ENCODE measurements at places on chromosomes 6 and 20.

- DNase-seq, result no peak
These were observed 63.8 kb upstream of the FABP7 start for GRCh38 chr6:122715725-122716124.

DNA sequence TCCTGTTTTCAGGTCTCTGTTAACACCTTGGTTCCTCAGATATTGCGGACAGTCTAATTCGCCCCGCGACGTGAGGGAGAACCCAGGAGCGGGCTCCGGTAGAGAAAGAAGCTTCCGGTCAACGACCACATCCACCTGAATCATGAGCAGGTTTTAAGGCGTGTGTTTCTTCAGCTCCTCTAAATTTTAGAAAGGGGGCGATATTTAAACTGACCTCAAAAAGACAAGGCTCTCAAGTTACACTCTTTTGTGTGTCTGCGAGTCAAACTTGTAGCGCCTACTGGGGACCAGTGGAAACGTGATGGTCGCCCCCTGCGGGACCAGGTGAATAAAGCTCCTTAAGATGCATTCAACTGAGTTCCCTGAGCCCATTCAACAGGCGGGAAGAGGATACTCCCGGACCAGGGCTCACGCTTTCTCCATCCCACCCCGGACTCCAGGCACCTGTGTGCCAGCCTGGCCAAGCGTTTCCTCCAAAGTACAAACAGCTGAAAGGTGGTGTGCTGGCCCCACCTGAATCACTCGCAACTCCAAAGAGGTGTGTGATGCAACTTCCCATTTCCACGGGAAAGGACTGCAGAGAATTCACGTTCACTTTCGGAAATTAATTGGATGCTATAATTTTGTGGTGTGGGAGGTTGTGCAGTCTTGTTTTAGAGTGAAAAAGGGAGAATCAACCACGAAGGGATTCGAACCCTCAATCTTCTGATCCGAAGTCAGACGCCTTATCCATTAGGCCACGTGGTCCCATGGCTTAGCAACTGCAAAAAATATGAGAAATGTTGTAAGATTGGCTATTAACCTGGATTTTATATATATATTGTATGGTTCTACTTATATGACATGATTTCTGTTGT is 17.0 kb downstream of the GPX5 start:
- peak; percentile 48 for DNase-seq

- DNase-seq, result no peak
These were observed 26.2 kb upstream of the NOL4L start for GRCh38 chr20:32611286-32611685.

- no peak for DNase-seq
These were observed 78.3 kb downstream of the STXBP5 start for GRCh38 chr6:147282566-147282959.

DNA sequence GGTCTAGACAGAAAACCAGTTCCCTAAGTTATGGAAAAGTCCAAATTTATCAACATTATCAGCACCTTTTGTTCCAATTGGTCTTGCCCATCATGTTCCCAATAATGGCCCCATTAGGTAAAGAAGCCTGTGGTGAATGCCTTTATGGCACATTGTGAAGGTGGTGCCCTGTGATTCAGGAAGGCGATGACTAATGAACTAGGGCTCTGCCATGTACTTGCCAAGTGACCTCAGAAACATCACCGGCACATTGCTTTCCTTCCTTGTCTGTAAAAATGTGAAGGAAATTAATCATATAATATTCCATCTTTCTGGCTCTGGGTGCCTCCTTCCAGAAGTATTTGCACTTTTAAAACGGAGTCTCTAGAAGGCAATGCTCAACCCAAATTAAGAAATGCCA is 132.3 kb downstream of the UNC5CL start:
- DNase-seq, result no peak

DNA sequence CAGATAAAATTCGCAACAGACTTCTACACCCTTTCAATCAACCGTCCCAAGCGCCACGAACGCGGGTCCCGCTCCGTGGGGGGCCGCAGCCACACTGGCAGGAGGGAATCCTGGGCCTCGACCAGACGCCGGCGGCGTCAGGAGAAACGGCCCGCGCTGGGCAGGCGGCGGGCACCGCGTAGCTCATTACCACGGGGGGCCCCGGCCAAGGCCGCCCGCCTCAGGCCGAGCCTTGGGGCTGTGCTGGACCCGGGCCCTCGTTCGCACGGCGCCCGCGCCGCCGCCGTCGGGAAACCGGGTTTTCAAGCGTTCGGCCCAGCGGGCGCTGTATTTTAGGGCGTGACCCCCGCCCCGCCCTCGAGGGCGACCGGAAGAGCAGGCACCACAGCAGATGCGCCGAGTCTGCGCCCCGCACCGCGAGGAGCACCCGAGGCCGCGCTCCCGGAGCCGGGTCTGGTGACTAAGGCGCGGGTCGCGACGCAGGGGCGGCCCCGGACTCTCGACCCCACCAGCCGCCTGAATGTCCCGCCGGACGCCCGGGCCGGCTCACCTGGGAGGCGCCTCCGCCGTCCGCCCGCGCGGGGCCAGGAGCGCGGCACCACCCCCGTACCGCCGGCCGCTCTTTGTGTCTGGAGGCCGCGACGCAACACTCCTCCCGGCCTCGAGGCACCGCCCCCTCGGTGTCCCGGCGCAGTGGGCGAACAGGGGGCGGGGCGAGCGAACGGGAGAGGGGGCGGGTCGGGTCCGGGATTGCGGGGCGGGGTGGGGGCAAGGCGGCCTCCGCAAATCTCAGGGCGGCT is at the start of gene NINL:
NINL (minus strand) TSS at position 627 of the 800 bp plus-strand sequence. CDS start 58,944 bp downstream, outside the sequence.
- DNase-seq, result peak; percentile 73

DNA sequence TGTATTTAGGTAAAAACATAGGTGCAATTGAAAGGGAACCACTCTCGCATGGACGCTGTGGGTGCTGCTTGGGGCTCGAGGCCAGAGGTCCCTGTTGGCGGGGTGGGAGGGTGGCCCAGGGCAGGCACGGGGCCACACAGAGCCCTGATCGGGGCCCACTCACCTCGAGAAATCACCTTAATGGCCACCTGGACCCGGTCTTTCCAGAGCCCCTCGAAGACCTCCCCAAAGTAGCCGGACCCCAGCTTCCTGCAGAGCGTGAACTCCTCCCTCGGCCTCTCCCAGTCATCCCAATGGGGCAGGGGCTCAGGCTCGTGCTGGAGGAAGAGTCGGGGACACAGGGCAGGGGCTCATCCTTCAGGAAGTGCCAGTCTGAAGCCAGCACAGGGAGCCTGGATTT is 3.8 kb downstream of the PTK6 start:
- DNase-seq, result no peak

- no peak for DNase-seq
These were observed 28.3 kb downstream of the MAS1 start for GRCh38 chr6:159919011-159919511.

DNA sequence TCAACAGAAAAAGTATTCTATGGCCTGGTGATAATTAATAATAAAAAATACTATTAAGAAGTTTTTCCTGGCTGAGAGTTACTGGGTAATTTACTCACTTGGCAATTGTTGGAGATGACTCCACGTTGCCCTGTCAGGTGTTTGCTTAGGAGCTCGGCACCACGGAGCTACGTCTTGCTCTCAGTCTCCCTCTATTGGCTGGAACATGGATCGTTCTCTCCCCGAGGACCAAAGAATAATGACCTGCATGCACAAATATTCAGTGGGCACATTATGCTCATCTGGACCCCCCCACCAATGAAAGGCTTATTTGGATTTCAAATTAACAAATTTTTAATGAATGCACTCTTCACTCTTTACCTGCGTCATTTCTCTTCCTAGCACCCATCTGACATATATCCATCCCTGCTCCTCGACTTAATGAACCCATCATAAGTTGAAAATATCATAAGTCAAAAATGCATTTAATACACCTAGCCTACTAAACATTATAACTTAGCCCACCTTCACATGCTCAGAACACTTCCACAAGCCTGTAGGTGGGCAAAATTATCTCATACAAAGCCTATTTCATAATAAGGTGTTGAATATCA is 71.0 kb upstream of the CD83 start:
- DNase-seq, result peak; percentile 35

- no peak for DNase-seq
These were observed 13.0 kb upstream of the RBM24 start for GRCh38 chr6:17268114-17268513.

DNA sequence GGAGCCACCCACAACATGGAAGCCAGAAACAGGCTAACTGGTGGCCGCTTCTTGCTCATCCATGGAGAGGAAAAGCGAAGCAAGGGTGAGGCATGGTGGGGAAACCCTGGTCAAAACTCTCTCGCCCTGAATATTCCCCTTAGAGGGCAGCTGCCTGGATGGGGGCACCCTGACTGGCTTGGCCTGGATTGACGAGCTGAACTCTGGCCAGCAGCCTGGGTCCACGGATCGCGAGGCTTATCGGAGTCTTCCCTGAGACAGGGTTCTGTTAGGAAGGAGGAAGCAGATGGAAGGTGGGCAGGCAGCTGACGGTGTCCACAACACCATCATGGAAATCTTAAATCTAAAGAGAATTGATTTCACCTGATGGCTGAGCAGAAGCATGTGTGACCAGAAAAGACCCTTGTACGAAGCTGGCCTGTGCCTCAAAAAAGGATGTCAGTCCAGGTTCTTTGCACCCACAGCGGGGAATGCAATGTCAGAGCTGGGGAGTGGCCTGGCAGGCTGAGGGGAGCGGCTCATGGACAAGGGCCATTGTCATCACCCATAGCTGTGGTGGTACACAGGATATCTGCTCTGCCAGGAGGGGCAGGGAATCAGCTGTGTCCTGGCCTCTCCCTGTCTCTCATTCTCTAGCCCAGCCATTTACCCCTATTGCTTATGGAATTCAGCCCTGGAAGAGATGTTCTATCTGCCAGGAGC is 109.4 kb upstream of the SNX9 start:
- no peak for DNase-seq

DNA sequence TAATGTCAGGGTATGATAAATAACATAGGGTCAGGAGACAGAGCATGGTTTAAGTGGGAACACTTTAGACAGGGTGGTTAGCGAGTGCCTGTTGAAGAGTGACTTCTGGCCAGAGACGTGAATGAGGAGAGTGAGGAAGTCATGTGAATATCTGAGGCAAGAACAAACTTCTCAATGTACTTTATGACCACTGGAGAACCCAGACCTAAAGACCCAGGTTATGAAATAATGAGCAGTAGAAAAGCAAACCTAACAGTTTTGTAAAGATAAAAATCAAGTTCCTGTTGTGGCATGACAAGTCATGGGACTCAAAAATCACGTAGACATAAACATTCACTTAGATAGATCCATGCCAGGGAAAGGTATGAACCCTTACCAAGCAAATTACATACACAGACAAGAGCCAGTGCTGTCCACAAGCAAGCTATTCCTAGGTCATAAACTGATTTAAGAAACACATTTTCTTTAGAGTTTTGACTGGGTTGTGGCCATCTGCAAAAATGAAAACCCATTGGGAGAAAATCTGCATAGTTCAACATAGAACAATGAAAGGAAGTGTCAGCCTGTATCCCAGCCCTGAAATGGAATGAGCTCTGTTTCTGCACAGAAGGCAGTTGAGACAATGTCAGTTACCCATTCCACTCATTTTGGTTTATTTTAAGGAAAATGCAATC is 2.2 kb upstream of the MYCT1 start:
- no peak for DNase-seq

- no peak for DNase-seq
These were observed 222.5 kb upstream of the PMEPA1 start for GRCh38 chr20:57932227-57932864.

DNA sequence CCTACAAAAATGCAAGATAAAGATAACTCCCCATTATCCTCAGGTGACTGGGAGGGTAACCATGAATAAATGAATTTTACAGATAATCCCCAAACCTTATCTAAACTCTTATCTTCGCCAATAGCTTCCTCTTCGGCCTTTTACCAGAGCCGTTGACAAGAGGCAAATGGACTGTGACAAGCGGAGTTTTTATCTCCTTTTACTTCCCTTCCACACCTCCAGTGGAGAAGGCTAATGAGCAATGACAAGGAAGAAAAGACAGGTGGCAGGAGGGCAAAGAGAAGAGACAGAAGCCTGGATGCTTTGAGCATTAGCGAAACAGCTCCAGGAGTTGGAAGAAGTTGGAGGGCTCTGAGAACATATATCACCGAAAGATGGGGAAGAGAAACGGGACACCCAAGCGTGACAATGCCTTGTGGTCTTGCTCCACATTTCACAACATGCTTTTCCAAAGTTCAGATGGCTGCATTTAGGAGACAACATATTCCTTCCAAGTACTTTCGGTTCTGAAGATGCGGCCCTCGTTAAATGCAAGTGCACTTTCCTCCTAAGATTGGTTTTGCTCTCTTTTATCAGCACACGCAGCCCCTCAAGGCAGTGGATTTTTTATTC is 69.2 kb downstream of the PRDM1 start:
- no peak for DNase-seq

GRCh38 chr6:26426691-26427450 is 13.4 kb upstream of the BTN3A3 start:
- no peak for DNase-seq

DNA sequence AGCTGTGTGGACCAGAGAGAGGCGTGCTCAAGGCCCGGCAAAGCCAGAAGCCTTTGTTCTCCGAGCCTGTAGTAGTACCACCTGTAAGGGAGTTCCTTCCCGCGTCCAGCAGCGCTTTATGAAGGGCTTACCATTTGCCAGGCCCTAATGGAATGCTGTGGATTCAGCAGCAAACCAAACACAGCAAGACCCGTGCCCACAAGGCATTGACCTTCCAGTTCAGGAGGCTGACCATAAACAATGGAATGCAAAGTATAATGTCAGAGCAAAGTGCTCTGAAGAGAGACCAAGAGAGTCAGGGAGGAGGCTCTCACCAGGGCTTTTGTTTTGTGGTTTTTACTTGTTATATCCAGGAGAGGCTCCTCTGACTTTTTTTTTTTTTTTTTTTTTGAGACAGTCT is 209.8 kb downstream of the ZMYND8 start:
- DNase-seq, result no peak

GRCh38 chr6:28401172-28401571 is 1.6 kb upstream of the ZSCAN12 start:
- DNase-seq, result no peak

GRCh38 chr20:45115829-45116228 is 855 bp upstream of the WFDC5 start:
- DNase-seq, result no peak

DNA sequence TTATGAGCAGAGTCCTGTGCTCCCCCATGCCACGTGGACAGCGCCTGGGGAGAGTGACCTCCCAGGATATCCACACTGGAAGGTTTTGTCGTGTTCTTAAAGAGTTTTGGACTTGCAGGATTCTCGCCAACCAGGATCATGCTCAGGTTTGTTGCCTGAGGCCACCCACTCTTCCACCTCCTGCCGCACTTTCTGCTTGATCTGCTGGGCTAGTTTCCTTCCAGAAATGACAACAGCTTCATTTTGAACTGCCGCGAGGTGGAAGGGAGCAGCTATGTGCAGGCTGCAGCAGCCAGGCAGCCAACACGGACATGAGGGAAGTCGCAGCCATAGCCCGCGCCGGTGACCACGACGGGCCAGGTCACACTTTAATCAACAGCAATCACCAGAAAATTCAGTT is 27.7 kb upstream of the SEC63 start:
- no peak for DNase-seq

DNA sequence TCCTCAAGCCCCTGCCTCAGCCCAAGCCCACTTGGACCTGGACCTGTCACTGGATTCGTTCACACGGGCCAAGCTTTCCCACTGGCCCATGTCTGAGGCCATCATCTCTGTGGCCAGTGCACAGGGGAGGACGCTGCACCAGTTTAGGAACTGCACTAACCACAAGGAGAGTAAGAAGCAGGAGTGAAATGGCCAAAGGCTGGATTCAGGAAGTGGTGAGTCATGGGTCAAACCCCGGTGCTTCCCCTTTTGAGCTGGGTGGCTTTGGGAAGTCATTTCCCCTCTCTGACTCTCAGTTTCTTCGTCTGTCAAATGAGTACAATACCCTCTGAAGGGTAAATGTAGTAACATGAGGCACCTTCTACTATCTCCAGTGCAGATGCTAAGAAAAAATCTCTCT is 87.9 kb downstream of the CD40 start:
- DNase-seq, result no peak
